ENCODE measurements at places on chromosomes 13 and 19.

GRCh38 chr19:43784981-43785808 lies 4.4 kb upstream of the KCNN4 start:
- no peak for DNase-seq

DNA sequence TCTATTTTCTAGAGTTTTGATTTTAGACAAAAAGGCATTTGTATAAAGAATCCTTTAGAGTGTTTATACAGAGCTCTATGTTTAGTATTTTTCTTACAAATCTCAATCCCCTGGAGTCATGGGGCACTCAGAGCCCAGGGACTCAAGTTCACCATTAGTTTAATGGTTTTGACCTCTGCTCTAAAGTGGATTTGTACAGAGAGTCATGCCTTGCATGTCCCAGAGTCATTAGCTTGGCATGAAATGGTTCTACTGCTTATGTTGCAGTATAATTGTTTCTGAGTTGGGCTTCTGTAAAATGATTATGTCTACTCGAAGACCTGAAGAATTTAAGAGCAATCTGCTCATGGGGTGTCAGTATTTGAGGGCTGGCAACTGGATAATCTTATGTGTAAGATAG lies 406.2 kb downstream of the DLEU7 start:
- DNase-seq, result no peak

DNA sequence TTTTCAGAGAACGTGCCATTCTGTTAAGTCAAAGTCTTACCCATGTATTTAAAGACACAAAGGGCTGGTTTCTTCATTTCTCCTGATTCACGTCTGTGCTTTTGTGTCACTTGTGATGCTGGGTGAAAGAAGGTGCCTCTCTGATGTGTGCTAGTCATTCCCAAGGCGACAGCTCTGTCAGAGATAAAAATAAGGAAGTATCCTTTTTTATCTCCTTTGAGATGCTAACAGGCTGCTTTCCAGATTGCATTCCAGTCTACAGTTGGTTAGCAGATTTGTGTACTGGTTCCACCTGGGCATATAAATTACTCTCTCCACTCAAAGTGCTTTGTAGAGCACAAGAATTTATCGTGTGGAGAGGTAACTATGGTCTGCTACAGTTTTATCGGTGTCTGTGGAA lies 33.5 kb upstream of the DCT start:
- no peak for DNase-seq

DNA sequence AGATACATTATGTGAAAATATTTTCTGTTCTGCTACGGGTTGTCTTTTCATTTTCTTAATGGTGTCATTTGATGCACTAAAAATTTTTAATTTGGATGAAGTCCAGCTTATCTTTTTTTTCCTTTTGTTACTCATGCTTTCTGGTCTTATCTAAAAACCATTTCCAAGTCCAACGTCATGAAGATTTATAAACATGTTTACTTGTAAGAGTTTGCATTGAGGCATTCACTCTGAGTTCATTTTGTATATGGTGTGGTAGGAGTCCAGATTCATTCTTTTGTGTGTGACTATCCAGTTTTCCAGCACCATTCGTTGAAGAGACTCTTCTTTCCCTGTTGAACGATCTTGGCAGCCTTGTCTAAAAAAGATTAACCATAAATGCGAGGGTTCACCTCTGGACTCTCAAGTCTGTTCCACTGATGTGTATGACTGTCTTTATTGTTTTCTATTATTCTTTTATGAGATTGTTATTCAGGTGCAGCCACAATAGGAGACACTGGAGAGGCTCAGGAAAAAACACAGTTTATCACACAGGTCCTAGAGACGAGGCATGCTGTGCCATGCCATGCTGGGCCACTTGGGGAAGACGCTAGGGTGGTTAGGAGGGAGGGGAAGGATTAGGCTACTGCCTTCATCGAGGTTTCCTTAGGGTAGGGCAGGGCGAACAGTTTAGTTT lies 35.0 kb downstream of the NAA16 start:
- DNase-seq, result no peak

GRCh38 chr19:46383846-46384245 lies 29.5 kb downstream of the CCDC8 start:
- DNase-seq, result no peak

DNA sequence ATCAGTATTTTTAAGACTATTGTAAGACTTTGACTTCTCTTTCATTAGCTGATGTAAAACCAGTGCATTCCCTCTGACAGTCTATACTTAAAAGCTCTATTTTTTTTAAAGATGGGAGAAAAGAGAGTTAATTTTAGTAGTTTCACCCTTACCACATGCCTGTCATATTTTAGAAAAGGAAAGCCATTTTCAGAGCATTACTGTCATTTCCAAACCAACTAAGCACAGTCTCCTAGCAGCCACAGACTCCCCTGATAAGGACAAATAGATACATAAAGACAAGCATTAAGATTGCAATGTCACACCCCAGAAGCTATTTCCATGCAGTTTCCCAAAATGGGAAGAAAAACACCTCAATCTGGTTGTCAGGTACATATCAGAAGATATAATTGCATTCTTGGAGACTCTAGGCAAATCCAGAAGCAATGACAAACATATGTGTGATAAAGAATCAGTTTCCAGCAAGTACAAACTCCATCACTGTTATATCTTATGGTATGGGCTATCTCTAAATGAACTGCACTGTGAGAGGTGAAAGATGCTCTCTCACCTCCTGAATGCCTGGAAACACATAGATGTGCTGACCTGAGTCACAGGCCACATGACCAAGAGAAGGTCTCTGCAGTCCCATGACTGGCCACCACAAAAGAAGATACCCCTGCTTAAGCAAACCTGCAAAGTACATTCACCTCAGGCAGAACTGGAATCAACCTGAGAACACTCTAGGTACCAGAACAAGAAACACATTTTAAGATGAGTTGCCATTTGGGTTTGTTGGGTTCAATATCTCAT lies 303.3 kb downstream of the POU4F1 start:
- DNase-seq, result no peak

DNA sequence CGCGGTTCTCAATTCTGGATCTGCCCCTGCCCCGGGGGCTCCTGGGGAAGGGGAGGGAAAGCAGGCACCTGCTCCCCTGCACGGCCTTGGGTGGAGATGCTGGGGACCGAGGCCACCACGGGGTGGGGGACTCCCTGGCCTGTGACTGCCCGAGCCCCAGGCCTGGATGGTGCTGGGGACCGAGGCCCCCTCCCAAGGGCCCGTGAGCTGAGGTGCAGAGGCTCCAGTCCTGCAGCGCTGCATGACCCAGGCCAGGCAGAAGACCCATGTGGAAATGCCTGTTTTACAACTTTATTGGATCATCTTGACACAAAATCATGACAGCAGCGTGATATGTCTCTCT lies 4.0 kb downstream of the IZUMO4 start:
- no peak for DNase-seq

DNA sequence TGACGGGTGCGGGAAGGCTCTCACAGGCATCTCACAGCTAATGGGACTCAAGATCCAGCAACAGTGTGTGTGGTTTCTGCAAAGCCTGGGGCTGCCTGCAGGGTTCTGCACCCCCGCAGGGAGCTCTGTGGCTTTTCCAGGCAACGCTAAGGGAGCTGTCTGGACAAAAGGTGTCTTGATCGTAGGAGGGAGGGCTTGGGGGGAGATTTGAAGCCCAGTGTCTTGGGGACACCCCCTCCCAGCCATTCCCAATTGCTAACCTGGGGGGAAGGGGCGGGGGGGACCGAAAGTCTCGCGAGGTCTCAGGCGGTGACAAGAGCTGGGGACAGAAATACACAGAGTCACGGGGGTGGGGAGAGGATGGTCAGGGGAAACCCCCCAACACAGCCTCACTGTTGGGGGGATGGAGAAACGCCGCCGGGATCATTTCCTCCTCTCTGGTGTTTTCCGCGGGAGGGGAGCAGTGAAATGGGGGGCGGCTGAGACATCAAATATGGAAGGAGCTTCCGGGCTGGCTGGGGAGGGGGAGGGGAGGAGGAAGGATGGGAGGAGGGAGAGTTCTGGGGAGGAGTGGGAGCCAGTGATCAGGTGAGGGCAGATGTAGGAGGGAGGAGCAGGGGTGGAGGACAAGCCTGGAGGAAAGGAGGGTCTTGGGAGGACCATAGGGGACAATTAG lies 13.3 kb downstream of the KCNC3 start:
- no peak for DNase-seq

GRCh38 chr13:101520672-101521071 lies 68.2 kb downstream of the ITGBL1 start:
- no peak for DNase-seq

DNA sequence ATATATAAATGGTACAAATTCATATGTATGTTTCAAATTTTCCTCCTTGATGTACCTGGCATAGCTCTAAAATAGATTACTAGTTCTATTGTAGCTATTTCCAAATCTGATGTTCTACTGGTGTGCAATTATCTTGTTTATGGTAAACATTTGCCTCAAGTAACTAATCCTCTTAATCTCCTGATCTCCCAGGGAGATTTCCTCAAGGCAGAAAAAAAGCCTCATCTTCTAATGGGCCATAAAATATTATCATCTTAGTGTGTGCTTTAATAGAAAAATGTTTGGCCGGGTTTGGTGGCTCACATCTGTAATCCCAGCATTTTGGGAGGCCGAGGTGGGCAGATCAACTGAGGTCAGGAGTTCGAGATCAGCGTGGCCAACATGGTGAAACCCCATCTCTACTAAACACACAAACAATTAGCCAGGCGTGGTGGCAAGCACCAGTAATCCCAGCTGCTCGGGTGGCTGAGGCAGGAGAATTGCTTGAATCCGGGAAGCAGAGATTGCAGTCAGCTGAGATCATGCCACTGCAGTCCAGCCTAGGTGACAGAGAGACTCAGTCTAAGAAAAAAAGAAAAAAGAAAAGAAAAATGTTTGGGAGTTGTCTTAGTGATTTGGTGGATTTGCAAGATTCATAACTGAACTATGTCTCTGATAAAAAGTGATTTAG lies 498.9 kb upstream of the SLITRK5 start:
- DNase-seq, result no peak

- no peak for DNase-seq
Observed at GRCh38 chr19:51460164-51460992, 2.1 kb upstream of the SIGLEC8 start.

All from stimulated activated CD4-positive, alpha-beta T cell treated with anti-CD3 and anti-CD28 coated beads, Interleukin-4, amount 100 ng/mL, for 4 hours (primary cell).